ENCODE measurements at places on chromosomes 6 and 20.

- no peak for DNase-seq
Measured at GRCh38 chr6:15800841-15801617, 138.2 kb upstream of the DTNBP1 start.

GRCh38 chr6:89221129-89221528 is 4.0 kb upstream of the GABRR1 start:
- DNase-seq, result no peak

DNA sequence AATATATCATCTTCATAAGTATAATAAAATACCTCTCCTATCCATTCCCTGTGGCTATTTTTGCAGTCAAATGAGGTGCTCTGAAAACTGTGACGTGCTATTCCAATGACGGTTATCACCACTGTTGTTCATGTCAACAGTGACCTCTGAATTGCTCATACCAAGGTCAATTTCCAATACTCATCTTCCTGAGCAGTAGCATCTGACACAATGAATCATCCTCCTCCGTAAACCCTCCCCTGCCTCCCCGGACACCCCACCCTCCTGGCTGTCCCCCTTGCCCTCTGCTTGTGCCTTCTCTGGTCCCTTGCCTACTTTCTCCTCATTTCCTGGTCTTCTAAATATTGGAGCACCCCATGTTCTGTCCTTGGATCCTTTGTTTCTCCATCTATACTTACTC is 77.7 kb upstream of the SLC22A23 start:
- no peak for DNase-seq

GRCh38 chr20:60066438-60066823 is 108.2 kb downstream of the CDH26 start:
- no peak for DNase-seq

DNA sequence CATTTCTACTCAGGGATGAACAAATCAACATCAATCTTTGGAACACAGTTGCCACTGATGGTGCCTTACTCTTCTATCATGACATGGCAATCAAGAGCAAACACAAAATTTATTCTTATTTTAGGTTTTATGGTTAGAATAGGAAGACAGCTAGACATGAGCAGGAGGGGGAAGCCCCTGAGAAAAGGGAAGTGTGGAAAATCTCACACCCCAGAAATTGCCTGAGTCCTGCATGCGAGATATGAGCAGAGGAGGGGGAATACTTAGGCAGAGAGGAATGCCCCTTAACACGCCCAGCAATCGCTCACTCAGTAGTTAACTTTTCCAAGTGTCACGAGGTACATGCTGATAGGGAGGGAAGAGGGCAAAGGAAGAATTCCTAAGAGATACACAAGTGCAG is 79.3 kb downstream of the PLG start:
- no peak for DNase-seq

DNA sequence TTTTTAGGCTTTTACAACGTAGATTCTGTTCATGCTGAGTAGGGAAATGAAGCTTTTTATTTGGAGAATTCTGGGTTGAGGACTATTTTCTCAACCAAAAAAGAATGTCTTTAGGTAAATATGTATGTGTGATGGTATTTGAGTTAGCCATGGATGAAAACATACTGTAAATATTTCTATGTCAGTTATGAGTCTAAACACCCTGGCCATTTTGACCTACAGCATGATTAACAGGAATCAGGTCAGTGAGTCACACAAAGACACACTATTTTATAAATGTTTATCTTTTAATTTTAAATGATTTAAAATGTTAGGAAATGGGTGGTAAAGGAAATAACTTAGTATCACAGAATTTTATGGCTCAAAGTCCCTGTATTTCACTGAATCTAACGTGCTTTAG is 851.7 kb upstream of the MAP3K7 start:
- DNase-seq, result no peak

DNA sequence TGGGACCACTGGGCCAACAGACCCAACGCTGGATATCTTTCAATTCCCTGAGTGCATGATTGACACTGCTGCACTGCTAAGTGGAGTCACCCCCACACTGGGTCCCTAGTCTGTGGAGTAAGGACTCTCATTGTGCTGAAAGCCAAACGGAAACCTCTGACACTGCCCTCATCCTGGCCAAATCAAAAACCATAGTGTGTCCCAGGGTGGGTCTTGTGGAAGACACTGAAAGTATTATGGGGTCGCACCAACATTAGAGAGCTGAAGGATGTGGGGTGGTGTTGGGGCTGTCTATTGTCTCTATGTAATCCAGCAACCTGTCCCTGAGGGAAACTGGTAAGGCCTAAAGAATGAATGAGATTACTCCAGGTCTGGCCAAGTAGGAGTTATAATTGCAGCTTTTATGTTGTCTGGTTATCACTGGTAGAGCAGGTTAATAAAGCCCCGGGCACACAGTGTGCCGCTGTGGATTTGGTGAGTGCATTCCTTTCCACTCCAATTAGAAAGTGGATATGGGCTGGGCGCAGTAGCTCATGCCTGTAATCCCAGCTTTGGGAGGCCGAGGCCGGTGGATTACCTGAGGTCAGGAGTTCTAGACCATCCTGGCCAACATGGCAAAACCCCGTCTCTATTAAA is 57.9 kb downstream of the HLA-A start:
- DNase-seq, result no peak

DNA sequence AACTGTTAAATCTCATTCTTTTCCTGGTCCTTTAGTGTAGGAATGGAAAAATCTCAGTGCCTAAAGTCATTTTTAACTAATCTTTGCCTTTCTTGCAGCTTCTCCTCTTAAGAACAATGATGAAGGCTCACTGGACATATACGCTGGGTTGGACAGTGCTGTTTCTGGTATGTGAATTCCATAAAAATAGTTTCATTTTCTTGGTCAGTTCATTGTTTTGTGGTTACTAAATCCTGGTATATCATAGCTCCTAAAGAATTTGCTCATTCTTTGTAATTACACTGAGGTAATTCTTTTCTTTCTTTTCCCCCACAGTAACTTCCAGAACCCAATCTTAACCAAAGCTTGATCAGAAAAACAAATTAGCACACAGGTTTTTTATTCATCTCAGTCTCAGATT is 23.4 kb downstream of the CASP8AP2 start:
- DNase-seq, result no peak

- DNase-seq, result no peak
Measured at GRCh38 chr20:34155836-34156235, 43.8 kb upstream of the EIF2S2 start.

GRCh38 chr6:77456531-77457248 is 6.6 kb downstream of the HTR1B start:
- DNase-seq, result peak; percentile 6

- no peak for DNase-seq
Measured at GRCh38 chr20:47466213-47466612, 35.5 kb upstream of the NCOA3 start.

DNA sequence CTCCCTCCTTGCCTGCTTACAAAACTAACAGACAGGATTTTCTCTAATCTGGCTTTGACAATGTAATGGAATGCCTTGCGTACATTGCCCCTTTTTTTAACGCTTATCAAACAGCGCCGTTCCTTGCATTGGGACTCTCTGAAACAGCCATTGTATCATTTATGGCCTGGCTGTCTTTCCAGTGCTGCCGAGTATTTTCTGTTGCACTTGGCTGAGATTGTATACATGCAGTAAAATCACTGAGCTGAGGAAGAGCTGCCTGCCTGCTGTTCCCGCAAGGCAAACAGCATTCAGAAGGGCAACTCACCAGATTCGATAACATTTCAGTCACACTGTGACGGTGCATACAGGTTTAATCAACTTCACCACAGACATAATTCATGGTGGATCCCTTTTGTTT is 106.0 kb downstream of the SH3BGRL2 start:
- DNase-seq, result no peak

GRCh38 chr6:62328607-62329006 is 42.6 kb upstream of the KHDRBS2 start:
- no peak for DNase-seq

GRCh38 chr20:62452475-62453095 is 23.2 kb downstream of the GATA5 start:
- DNase-seq, result no peak

DNA sequence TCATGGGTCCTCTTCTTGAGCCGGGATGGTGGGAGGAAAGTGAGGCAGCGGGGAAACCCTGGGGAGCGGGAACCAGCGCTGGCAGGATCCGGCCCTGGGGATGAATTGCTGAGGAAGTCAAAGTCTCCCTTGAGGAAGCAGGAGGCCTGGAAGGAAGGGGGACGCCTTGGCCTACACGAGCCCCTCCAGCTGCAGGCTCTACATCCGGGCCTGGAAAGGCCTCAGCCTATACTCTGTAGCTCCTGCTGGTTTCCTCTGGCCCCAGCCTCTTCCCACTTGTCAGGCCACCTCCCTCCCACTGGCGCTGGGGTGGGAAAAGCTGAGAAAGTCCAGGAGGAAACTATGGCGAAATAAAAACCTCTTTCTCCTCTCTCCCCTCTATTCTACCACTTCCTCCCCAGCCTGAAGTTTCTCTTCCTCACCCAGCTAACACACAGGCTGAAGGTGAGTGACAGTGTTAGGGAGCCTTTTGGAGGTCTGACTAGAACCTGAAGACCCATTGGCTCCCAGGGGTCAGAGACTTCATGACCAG is 14.9 kb downstream of the TREML2 start:
- no peak for DNase-seq

DNA sequence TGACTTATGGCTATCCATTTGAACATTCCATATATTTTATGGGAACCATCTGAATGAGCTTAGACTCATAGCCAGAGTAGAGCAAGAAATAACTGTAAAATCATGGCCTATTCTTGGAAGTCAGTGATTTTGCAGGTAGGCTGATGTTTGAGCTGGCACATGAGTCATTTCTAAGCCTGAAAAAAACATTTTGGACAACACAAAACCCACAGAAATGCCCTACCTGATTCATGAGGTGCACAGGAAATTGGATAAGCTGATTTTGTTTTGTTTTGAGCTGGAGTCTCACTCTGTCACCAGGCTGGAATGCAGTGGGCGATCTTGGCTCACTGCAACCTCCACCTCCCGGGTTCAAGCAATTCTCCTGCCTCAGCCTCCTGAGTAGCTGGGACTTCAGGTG is 443.0 kb downstream of the PKHD1 start:
- DNase-seq, result no peak

DNA sequence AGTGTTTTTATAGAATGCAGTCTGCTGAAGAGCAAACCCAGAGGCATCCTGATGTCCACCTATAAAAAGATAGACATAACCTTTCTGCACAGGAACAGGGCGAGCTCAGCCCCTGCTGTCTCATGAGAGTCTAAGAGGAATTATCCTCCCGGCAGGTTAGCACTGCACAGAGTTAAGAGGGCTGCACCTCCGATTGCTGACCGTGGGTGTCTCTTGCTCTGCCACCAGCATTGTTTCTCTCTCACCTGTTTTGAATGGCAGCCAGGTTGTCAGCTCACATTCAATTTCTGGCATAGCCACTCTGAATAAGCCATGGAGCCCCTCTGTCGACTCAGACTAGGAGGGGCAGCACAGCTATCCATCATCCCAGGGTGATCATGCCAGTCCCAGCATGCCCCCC is 211.2 kb downstream of the PHACTR1 start:
- DNase-seq, result no peak
